ENCODE measurements at places on chromosomes 16 and 17.
A peak's percentile ranks its signal among the peaks of the same experiment; 100 is the strongest.

DNA sequence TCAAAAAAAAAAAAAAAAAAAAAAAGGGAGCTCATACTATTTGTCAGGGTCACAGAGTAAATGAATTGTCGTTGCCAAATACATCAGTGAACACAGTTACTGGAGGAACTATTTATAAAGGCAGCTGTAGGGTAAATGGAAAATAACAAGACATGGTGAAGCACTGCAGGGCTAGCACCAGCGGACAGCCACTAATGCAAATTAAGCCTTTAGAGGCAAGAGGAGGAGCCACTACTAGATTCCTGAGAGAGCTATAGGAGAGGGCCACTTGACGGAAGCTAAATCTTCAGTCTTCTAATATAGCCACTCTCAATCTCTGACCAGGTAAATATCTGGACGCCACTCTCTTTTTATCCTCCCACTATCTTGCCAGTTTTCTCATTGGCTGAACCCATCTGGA is 801.2 kb upstream of the GOT2 start:
- no peak for DNase-seq

GRCh38 chr17:33369876-33370275 is 76.8 kb upstream of the ASIC2 start:
- DNase-seq: no peak

- DNase-seq: no peak
Measured at GRCh38 chr17:32634167-32634566, 147.4 kb downstream of the CDK5R1 start.

GRCh38 chr17:82752371-82753200 is 721 bp downstream of the TBCD start:
- peak; percentile 2 for DNase-seq

GRCh38 chr17:6350806-6351205 is 84.1 kb downstream of the AIPL1 start:
- DNase-seq: no peak
